ENCODE measurements at places on chromosomes 1 and 21. TPM values are rescaled to one million over a fixed set of nuclear protein-coding genes. Genes with fewer than 3 reads are reported as not detected.

Gene PIGC
- 26.3 TPM for total RNA-seq

Gene S100PBP
- total RNA-seq = 17.5 TPM

Gene GRHL3
- total RNA-seq = not detected

Gene UTS2
- total RNA-seq = under 0.01 TPM

Gene KCNK1
- 7.5 TPM for total RNA-seq

Gene ADORA1
- 0.32 TPM for total RNA-seq

Data from epithelial cell of umbilical artery (primary cell).